ENCODE measurements at places on chromosomes 6 and 20. TPM values are rescaled to one million over a fixed set of nuclear protein-coding genes. Genes with fewer than 3 reads are reported as not detected.

Gene OOEP
- not detected for total RNA-seq

Gene BPIFB4
- total RNA-seq = not detected

Gene HSF2
- total RNA-seq = 12.0 TPM

Gene ADGRF1
- 10.0 TPM for total RNA-seq

Gene LST1
- total RNA-seq = not detected

Gene PNRC1
- 56.6 TPM for total RNA-seq

Gene PTK6
- total RNA-seq = 0.83 TPM

Gene LIN28B
- total RNA-seq = not detected

GRCh38 chr20:11352041-11352440 lies 565.7 kb upstream of the BTBD3 start:
- DNase-seq = no peak

DNA sequence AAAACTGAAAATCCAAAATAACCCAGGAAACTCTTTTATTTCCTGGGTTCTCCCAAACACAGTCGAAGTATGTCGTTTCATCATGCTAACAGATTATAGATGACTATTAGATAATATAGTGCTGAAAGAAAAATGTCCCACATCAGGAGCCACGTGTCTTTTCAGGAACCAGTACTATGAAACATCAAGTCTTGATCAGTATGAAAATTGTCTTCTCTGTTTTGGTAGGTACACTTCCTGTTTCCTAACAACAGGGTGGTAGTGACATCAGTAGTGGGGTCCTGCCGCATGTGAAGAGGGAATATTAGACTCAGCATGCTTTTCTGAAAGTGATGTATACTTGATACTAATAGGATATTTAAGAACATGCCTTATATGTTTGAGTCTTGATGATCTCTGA lies 136.7 kb downstream of the HIVEP1 start:
- no peak for DNase-seq

DNA sequence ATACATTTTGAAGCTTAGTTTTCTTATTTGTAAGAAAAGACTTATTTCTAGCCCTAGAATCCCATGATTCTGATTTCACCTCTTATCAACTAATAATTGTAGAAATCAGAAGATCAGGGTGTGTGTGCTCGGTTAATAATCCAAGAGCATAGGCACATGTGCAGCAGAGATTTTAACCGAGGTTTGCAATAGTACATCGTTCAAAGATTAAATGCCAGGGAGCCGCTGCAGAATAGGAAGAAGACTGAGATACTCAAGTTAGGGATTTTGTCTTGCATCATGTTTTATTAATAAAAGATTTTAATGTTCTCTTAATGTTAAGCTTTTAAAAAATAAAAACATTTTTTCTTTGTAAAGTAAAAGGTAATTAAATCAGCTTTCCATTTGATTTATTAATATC lies 6.9 kb downstream of the STX16 start:
- no peak for DNase-seq

DNA sequence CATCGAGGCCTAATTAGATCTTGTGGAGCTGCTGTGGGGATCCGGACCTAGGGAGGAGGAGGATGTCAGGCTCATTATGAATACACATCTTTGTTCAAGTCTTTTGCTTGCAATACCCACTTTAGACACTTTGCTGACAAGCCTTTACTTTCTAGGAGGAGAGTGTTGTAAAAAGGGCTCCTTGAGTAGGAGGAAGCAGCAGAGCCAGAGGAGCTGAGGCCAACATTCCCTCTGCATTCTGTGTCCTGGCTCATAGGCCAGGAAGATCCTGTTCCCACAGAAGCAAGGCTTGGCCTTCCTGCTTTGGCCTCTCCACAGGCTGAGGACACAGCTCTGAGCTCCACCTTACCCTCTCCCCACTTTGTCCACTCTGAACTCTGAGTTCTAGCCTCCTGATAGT lies 67.1 kb downstream of the TPD52L1 start:
- DNase-seq = peak; percentile 32

DNA sequence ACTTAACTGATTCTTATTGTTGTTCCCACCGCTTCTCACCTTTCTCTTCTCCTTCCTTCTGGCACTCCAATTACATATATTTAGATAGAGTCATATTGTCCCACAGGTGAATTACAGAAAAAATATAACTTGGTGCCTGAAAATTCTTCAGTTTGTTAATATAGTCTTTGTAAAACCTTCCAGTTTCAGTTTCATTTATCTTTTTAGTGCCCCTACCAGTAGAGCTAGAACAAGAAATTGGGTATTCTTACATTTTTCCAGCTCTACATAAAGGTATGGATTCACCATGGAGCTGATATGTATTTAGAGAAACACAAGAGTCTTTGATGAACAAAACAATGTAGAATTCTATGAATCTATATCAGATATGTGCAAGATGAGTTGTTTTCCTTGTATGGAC lies 10.7 kb downstream of the MANEA start:
- DNase-seq = no peak

GRCh38 chr6:84575264-84575663 lies 189.1 kb downstream of the TBX18 start:
- DNase-seq = peak; percentile 80

DNA sequence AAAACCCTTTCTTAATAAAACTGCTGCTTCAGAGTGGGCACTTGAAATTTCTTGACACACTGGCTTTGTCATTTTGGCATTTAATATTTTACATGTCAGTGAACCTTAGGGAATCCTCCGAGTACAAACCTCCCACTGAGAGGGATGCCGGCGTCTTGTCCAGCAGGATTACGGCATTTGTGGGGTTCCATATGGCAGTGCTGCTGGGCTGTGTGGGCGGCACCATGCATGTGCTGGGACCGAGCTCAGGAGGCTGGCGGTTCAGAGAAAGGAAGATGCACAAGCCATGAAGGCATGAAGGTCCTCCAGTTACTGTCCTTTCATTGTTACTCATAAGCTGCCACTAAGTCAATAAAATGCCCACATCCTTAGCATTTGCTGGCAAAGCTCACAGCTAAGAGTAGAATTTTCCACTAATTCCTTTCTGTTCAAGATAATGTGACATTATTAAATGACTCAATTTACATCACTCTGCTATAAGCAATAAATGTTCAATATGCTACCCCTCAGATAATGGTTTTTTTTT lies 61.4 kb downstream of the LY86 start:
- DNase-seq = no peak

- no peak for DNase-seq
Observed at GRCh38 chr6:5471637-5472398, 210.5 kb downstream of the FARS2 start.

- DNase-seq = peak; percentile 11
Observed at GRCh38 chr6:49457771-49458170, 5.3 kb downstream of the MMUT start.

DNA sequence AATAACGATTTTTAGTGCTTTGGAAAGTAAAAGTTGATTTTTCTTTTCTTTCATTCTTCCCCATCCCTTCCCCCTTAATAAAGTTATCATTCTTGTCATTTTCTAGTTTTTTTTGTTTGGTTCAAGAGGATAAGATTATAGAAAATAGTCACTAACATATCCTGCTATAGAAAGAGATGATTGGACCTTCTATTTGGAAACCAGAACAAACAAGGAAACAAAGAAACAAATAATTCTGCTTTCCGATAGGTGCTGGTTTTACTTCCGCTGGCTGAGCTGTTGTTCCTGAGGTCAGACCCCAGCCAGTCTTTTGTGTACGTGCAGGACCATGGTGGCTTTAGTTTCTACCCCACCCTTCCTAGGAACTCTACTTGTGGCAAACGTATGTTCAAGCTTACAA lies at the start of gene CDH26:
Gene CDH26, plus strand, starts transcription at position 301 of the 400 bp plus-strand sequence. CDS start 304 bp downstream, outside the sequence.
- no peak for DNase-seq

- DNase-seq = no peak
Observed at GRCh38 chr6:34940030-34940434, 51.0 kb downstream of the ANKS1A start.

DNA sequence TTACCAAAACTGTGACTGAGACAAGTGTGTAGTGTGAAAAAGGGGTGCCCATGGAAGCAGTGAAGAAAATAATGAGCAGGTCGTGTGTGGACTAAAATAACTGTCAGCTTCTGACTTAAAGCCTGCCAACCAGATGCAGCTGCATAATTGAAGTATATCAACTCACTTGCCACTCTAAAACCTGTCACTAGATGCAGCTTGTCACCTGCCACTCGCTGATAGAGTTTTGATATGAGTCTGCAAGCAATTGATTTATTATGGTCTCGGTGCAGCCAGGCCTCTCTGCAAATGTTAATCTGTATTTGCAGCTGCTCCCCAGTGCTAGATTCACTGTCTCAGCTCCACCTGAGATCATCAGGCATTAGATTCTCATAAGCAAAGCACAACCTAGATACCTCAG lies 1090.0 kb upstream of the EYS start:
- DNase-seq = no peak

DNA sequence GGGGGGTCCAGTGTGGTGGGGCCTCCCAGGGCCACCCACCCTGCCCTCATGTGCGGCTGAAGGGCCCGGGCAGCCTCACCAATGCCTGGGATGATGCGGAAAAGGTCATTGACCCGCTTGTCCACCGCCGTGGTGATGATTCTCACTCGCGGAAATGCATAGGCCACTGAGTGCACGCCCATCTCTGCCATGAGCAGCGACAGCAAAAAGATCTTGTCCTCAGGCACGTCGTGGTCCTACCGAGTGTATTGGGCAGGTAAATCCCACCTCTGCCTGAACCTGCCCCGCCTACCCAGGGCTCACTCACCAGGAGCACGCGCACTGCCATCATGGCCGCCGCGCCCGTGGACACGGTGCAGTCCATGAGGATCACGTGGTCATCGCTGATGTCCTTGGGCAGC lies 16.1 kb downstream of the UCKL1 start:
- no peak for DNase-seq

DNA sequence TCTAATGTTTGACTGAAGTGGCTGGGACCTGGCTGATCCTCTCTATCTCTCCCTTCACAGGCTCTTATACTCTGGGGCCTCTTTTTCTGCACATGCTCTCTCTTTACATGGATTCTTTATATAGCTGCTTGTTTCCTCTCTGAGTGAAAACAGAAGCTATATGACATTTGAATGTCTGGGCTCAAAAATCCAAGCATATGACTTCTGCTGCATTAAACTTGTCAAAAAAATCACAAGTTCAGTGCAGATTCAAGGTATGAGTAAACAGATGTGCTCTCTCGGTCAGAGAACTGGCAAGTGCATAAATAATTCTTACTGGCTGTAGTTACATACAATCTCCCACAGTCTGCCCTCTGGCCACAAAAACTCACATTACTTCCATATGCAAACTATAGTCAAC lies 96.6 kb downstream of the LCA5 start:
- DNase-seq = no peak

- DNase-seq = peak; percentile 30
Observed at GRCh38 chr6:17928514-17929430, 58.7 kb downstream of the KIF13A start.
